ENCODE measurements at places on chromosomes 6 and 20.

GRCh38 chr6:132400883-132401617 lies at the start of gene MOXD1:
MOXD1 (minus strand) TSS chr6:132401475; CDS start chr6:132401426, 49 bp downstream.
- no peak for DNase-seq

DNA sequence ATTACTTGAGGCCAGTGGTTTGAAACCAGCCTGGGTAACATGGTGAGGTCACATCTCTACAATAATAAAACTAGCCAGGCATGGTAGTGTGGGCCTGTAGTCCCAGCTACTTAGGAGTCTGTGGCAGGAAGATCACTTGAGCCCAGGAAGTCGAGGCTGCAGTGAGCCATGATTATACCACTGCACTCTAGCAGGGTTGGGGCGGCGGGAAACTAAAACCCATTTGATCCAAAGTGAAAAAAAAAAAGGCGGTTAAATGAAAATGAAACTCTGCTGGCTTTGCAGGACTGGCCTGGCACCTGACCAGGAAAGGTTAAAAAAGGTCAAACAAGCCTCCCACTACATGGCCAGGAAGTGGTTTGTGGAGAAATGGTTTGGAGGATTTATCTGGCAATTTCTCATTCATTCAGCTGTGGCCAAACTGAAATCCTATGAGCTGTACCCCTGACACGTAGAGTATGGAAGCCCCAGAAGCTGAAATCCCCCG lies 36.6 kb downstream of the MTRES1 start:
- no peak for DNase-seq

GRCh38 chr6:132314432-132314831 lies 86.8 kb downstream of the MOXD1 start:
- no peak for DNase-seq

DNA sequence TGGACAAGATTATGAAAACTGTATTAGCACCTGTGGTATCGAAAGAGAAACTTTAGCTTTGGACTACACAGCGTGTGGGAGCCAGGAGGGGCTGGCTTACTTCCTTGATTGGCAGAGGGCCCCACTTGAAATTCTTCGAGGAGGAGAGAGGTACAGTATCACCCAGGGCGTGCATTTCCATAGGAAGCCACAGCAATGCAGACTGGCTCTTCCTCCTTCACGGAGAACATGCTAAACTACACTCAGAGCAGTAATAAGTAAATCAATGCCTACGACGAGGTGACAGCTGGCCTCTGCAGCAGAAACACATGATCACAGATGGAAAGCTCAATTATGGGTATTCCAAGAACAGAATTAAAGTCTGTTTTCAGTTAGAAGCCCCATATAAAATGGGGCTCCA lies 44.2 kb downstream of the MYLK4 start:
- DNase-seq = no peak

- no peak for DNase-seq
Measured at GRCh38 chr20:31322504-31322903, 14.1 kb upstream of the DEFB116 start.

DNA sequence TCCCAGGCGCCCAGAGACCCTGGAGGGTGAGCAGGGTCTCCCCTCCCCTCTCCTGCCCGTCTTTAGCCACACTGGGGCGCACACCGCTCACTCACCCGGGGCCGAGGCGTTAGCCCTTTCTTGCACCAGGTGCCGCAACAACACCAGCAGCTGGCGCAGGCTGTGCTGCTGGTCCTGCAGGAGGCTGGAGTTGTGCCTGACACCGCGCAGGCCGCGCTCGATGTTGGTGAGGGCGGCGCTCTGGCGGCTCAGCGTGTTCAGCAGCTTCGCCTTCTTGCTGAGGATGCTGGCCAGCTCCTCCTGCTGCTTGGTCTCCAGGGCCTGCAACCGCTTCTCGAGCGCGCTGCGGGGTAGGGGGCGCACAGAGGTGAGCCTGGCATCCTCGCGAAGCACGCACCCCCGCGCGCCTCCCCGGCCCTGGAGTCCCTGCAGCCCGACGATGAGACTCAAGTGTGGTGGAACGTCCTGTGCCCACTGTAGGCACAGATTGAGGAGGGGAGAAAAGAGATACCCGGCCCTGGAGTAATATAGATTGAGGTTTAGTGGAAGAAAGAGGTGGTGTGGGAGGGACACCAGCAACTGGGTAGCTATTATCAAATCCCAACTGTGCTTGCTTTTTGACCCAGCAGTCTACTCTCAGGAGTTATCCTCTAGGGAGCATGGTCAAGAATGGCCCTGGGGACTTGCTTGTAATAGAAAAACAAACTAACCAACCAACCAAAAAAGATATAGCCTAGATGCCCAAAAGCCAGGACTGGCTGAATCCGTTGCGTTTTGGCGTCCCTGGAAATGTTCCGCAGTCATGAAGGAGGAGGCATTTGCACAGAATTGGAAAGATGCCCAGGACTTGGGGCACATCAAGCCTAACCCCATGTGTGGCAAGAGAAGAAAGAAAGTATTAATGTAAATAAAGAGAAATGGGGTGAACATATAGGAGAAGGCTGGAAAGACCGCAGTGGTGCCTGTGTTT lies 30.9 kb downstream of the ANGPT4 start:
- no peak for DNase-seq

DNA sequence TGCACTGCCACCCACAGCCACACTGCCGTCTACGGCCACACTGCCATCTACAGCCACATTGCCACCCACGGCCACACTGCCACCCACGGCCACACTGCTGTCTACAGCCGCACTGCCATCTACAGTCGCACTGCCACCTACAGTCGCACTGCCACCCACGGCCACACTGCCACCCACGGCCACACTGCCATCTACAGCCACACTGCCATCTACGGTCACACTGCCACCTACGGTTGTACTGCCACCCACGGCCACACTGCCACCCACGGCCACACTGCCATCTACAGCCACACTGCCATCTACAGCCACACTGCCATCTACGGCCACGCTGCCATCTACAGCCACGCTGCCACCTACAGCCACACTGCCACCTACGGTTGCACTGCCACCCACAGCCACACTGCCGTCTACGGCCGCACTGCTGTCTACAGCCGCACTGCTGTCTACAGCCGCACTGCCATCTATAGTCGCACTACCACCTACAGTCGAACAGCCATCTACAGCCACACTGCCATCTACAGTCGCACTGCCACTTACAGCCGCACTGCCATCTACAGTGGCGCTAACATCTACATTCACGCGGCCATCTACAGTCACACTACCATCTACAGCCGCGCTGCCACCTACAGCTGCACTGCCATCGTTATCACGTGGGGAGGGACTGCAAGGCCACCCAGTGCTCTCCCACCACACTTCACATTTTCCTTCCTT lies 154.6 kb upstream of the AFDN start:
- no peak for DNase-seq

DNA sequence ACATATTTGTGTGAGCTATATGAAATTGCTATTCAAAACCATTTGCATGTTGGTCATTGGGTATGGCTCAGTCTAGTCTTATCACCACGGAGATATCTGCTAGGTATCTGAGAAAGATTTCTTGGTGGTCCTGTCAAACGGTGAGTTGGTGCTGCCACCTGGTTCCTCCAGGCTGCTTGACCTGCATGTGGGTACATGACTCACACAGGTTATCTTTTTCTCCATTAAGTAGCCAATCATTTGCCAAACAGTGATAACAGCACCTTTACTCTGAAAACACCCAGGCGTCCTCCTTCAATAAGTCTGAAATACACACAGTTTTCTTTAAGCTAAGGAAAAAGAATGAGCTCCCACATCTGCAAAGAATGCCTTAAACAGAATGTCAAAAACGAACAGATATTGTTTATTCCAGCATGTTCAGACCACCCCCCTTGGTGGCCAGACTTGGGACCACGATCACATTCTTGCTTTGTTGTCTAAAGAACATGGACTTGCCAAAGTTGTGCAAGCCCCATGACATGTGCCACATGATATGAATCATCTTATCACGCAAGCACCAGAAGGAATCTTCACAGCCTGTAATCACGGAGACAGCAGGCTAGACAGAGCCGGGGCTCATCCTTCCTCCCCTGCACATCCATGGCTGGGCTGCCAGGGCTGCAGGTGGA lies 200.7 kb upstream of the THBS2 start:
- no peak for DNase-seq

GRCh38 chr6:90021711-90022110 lies 127.4 kb downstream of the GJA10 start:
- no peak for DNase-seq

DNA sequence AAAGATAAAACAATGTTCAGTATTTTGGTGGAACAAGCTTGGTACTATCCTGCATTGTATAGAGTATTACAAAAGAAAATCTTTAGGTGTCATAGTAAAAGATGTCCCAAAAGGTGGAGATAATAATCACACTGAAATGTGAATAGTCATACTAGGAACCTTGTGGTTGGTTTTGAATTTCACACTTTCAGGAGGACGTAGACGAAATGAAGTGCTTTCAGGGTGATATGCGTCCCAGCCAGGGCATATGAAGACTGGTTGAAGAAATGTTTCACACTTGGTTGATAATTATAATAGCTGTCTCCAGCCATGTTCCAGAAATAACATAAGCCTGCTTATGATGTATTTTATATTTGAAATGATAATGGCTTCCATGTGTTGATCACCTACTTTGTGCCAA lies 60.4 kb downstream of the SCAND1 start:
- DNase-seq = no peak

- DNase-seq = no peak
Measured at GRCh38 chr6:150267686-150268561, 100.9 kb upstream of the IYD start.

DNA sequence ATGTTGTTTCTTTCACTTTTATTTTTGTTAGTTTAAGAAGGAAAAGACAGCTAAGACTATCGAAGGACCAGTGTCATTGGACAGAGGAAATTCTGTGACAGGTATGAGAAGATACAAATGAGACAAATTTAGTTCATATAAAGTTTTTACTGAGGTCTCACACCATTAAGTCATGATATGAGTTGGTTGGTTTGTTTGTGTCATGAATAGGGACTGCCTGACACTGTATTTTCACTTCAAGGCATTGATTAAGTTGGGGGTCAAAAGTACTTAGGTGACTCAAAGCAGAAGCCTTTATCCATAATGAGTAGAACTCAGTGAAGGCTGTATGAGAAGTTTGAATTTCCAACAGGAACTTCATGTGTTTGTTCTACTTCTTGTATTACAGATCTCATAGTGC lies 21.3 kb upstream of the HIVEP2 start:
- no peak for DNase-seq

DNA sequence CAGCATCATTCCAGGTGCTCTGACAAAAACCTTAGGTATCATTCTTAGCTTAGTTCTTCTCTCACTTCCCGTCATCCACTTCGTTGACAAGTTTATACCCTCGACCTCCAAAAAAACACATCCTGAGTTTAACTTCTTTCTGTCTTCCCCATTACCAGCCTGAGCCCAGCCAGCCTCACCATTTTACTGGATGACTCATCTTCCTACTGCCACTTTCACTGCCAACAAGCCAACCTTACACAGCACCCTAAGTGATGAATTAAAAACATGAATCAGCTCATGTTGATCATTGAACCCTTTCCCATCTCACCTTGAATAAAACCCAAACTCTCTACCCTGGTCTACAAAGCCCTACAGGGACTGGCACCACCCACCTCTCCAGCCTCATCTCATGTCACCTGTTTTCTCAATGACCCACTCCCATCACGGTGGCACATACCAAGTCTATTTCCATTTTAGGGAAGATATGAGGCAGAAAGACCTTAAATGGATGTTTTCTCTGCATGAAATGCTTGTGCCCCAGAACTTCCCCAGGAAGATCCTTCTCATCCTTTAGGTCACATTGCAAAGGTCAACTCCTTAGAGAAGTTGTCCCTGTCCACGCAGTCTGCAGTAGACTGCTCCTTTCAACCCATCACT lies 9.9 kb upstream of the UST start:
- no peak for DNase-seq

GRCh38 chr6:132937466-132937906 lies 123.1 kb downstream of the RPS12 start:
- DNase-seq = no peak

DNA sequence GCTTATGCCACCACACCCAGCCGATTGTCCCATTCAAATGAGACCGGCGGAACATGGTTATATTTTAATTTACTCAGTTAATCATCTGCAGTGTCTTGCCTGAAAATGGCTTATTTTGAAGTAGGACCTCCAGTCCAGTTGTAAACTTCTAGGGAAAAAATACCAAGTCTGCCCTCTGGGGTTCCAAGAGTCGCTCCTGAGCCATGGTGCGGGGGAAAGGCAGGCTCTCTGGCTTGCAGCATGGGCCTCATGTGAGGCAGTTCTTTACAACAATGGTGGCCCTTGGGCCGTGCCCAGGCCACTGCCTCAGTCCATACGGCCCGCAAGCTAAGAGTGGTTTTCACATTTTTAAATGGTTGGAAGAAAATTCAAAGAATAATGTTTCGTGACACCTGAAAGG lies 62.7 kb upstream of the XRN2 start:
- DNase-seq = no peak

GRCh38 chr6:90375681-90376439 lies 79.2 kb upstream of the BACH2 start:
- no peak for DNase-seq

GRCh38 chr6:42221546-42221945 lies 3.9 kb upstream of the MRPS10 start:
- DNase-seq = no peak

- DNase-seq = no peak
Measured at GRCh38 chr6:22411376-22412105, 114.7 kb upstream of the PRL start.

GRCh38 chr20:46356195-46357029 lies 48.1 kb upstream of the CDH22 start:
- no peak for DNase-seq

DNA sequence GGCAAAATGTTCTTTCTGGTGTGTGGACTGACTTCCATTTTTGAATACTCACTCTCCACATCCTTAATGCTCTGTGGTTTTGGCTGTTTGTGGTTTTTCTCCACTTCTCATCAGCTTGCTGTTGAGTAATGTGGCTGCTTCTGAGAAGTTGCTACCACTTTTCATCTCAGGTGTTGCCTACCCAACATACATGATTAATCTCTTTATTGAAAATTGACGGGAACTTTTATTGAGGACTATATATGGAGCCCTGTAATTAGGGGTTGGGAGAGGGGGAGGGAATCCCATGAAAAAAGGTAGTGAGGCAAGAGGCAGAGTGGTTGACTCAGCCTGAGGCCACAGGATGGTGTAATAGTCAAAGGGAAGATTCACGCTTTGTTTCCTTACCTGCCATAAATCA lies 17.6 kb downstream of the IL22RA2 start:
- no peak for DNase-seq
